ENCODE measurements at places on chromosomes 2 and 18. TPM values are rescaled to one million over a fixed set of nuclear protein-coding genes. Genes with fewer than 3 reads are reported as not detected.

- DNase-seq, result peak; percentile 76
These were observed 58.1 kb downstream of the MYO3B start for GRCh38 chr2:170235860-170236679.

GRCh38 chr2:206840999-206841398, 75.6 kb downstream of the FASTKD2 start:
- no peak for DNase-seq

DNA sequence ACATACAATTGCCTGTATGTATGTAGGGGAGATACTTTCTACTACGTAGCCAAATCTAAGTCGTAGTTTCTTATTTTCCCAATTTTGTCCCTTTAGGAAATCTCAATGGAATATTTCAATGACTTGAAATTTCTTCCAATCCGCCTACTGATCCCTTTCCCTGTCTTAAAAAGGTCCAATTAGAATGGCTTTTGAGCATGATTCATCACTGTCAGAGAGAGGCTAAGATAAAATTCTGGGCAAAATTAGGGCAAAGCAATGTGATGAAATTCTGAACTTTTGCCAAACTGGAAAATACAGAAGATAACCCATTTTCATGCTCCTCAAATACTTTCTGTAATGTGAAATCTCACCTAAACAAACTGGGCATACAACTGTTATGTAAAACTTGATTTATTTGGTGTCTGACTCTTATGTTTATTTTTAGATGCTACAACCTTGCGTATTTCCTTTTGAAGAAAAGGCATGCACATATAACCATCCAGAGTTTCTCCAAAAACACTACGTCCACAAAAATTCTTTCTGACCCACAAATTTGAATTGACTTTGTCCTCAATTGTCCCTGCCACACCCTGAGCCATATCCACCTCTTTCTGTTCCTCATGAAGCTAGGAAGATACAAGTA, 147.1 kb downstream of the IKZF2 start:
- DNase-seq, result no peak

- DNase-seq, result no peak
These were observed 39.5 kb downstream of the STK39 start for GRCh38 chr2:168207851-168208250.

- peak; percentile 90 for DNase-seq
These were observed 221.8 kb downstream of the INSIG2 start for GRCh38 chr2:118309946-118310680.

DNA sequence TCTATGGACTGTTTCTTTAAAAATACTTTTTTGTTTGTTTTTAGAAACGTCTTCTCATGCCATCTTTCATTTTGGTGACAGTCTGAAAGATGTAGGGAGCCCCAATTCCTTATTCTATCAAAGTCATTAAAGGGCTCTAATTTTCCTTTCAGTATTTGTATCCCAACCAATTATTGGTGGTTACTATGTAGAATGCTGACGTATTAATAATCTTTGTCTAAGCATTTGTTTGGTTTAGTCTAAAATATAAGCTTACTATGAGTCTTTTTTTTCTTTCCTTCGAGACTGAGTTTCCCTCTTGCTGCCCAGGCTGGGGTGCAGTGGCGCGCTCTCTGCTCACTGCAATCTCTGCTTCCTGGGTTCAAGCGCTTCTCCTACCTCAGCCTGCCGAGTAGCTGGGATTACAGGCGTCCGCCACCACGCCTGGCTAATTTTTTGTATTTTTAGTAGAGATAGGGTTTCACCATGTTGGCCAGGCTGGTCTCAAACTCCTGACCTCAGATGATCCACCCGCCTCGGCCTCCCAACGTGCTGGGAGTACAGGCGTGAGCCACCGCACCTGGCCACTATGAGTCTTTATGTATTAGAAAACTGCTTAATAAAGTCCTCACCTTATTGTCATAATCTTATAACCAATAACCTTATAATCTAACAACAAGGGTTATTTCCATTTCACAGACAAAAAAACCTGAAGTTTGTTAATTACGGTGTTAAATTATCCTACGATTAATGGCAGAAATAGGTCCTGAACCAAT, 849 bp upstream of the VRK2 start:
- DNase-seq, result peak; percentile 62

- no peak for DNase-seq
These were observed 19.0 kb downstream of the ADAM23 start for GRCh38 chr2:206462240-206462854.

PRPF40A gene
- 166 TPM for total RNA-seq

DNA sequence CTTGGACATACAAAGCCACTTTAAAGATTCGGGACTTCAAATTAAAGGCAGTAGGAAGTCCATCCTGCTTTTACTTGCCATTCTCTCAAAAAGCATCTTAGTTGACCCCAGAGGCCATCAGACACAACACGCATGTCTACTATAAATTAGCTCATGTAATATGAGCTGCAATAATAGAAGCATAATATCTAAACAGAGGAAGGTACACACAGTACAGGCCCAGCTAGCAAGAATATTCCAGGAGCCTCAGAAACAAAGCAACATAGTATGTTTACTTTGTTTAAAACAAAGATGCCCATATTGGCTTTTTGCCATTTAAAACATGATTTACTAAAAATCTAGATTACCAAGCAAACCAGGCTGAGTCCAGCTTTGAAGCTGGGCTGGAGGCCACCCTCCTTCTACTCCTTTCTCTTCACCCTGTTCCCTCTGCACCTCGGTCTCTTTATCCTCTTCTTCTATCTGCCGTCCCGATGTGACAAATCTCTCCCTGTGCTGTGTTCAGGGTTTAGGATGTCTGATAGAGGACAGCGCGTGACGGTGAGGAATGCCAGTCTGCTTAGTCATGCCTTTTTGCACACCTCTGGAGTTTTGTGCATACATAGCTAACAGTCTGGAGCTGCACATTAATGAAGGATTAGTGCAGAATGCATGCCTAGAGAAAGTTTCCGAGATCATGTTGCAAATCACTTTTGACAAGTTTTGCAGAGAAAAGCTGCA, 28.2 kb downstream of the DTNA start:
- DNase-seq, result no peak

DNA sequence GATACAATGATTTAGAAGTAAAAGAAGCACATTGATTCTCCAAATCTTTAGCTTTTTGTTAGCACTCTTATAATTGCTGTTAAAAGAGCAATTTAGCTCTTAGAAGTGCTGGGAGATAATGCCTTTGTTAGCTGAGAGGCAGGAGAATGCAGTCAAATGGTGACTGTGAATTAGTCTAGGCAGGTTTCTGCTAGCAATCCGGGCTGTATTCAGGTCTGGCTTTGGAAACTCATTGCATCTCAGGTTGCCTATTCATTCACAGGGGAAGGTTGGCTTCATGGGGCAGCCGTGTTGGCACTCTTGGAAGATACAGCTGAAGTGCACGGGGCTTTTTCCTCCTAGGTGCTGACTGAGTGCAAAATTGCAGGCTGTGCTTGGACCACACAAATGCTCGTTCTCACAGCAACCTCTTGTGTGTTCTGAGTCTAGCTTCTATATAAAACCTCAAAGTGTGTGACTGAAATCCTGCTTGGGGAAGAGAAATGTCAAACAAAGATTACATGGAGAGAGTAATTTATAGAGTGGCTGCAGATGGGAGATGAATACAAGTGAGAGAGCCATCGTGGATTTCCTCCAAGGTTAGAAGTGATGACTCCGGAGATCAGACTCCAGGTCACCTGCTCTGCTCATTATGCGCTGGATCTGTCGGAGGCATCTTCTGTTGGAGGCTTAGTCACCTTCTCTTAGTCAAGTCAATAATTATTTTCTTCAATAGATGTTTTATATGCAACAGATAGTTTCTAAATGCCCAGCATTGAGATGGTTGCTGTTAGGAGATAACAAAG, 167.8 kb downstream of the PMAIP1 start:
- DNase-seq, result no peak

DNA sequence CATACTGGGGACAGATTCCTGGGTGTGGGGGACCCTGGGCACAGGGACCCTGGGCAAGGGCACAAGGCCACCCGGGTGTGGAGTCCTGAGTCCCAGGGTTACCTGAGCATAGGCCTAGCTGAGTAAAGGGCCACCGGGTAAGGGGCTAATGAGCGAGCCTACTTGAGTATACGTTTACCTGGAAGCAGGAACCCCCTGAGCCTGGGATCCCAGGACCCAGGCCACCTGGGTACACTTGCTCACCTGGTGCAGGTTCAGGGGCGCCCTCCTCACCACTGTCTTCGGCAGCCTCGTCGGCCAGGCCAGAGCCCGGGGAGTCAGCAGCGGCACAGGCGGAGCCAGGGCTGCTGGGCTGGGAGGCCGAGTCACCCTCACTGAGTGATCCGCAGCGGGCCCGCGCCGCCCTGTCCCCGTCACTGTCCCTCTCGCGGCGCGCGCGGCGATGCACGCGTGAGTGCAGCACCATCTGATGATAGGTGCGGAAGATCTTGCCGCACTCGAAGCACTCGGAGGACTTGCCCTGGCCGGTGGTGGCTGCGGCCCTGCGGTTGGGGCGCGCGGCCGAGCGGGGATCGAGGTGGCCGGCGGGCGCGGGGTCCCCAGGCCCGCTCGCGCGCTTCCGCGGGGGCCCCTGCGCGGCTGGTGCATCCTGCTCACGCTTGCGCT, 53.9 kb downstream of the ZNF516 start:
- DNase-seq, result no peak

CLEC4F gene
- total RNA-seq, result not detected

GRCh38 chr2:173815772-173816171, 149.4 kb downstream of the SP3 start:
- no peak for DNase-seq

GRCh38 chr2:23135481-23136100, 249.4 kb upstream of the KLHL29 start:
- no peak for DNase-seq

GRCh38 chr18:23926571-23926970, 88.0 kb upstream of the TTC39C start:
- no peak for DNase-seq

GRB14 gene
- not detected for total RNA-seq

DNA sequence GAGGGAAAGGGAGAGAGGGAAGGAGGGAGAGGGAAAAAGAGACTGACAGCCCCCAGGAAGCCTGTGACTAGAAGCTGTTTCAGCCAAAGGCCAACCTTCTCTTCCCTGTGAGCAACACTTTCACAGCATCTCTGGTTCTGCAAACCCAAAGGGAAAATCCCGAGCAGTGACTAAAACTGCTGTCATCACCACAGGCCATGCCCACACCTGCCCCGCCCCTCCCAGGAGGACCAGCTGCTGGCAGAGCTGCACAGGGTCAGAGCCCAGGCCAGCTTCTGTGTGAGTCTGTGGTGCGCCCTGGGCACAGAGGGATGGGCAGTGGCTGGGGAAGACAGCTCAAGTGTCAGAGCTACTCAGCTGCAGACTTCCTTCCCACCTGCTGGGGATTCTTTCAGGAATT, 64.9 kb upstream of the OTOS start:
- peak; percentile 64 for DNase-seq

DNA sequence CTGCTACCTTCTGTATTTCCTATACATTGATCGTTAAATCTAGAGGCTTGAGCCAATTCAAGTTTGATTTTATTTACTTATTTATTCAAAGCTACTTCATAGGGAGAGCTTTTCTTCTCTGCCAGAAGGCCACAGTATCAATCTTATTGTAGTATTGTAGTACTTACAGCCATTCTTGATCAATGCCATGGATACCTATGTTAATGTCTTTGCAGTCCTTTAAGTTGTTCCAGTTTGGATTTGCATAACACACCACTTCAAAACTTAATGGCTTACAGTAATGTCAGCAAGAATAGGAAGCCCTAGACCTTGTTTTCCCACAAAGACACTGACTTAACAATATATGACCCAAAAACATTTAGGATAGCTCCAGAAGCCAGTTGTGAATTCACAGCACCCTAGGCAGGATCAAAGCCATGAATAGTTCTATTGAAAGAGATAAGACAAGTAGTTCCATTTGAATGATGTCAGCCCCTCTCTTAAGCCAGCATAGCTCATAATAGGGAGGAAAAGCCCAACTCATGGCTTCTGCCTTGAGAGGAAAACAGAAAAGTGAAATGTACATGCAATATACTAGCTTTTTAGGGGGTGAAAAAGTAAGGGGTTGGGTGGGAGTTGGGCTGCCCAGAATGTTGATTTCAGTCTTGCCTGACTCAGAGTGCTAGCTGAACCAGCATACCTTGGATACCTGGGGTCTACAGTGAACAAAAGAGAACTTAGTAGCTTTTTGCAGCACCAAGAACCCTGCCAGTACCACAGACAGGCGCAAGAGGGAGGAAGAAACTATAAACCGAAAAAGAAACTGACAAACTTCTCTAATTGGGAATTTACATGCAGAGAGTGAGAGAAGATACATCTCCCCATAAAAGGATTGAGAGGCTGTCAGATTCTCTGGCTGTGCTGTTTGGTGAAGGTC, 101.4 kb downstream of the CAMKMT start:
- DNase-seq, result no peak

HNRNPLL gene
- 75.8 TPM for total RNA-seq

DNA sequence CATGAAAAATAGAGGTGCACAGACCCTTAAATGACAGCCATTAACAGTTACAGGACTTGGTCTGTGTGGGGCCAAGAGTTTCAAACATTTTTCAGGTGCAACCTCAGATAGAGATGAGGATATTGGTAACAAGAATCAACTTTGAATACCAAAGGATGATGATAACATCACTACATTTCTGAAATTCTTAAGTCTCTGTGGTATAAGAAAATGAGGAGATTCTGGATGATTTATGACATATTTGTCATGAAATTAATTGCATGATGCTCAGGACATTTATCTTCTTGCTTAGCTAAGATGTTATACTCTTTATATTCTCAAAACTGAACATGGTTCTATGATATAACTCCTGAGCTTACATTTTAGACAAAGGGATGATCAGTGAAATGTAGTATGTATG, 471.8 kb upstream of the CWC22 start:
- no peak for DNase-seq

GIGYF2 gene
- total RNA-seq, result 72.0 TPM

CYP27A1 gene
- total RNA-seq, result not detected

ADAM17 gene
- 25.6 TPM for total RNA-seq

- no peak for DNase-seq
These were observed 237.3 kb upstream of the SALL3 start for GRCh38 chr18:78742218-78742745.

PAIP2B gene
- total RNA-seq, result 0.64 TPM

Measured in activated CD4-positive, alpha-beta T cell treated with anti-CD3 and anti-CD28 coated beads, Interleukin-2, amount 10 ng/mL, durations not matched to agents 24 days and 14 days (primary cell).